Pulmonary artery endothelial cell (primary cell): ENCODE measurements at places on chromosomes 6 and 20. TPM values are rescaled to one million over a fixed set of nuclear protein-coding genes. Genes with fewer than 3 reads are reported as not detected.

Gene PBOV1
- total RNA-seq: not detected in 2 replicates

Gene BFSP1
- total RNA-seq: 2.4 and 2.9 TPM in 2 replicates

Gene SLC16A10
- not detected in 2 replicates for total RNA-seq

Gene TASP1
- total RNA-seq: 8.9 and 9.2 TPM in 2 replicates

DNA sequence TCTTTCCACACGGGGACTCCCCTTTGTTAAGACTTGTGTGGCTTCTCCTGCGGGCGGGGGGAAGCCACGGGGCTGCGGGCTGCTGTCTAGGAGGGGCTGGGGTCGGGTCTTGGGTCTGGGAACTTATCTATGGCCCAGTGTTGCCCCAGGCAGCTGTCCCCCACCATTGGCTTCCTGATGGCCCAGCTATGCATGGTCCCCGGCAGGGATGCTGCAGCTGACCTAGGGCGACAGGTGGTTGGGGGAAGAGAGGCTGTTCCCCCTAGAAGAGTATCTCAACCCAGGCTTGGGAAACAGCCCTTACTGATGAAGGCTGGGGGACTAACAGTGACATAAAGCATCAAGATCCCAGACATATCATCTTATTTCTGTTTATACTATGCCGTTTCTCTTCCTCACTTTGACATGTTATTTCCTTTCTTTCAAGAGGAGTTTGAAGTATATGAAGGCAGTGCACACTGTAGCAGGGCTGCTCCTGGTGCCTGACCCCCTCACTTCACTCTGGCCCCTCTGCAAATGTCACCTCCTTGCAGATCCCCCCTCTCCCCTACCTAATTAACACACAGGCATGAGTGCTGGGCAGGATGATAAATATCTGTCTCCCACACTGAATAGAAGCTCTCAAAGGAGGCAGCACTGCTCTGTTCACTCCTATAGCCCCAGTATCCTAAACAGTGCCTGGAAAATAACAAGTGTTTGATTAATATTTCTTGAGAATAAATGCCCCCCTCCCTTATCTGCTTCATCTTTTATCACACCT lies 87.0 kb downstream of the HIVEP2 start:
- no peak for DNase-seq

DNA sequence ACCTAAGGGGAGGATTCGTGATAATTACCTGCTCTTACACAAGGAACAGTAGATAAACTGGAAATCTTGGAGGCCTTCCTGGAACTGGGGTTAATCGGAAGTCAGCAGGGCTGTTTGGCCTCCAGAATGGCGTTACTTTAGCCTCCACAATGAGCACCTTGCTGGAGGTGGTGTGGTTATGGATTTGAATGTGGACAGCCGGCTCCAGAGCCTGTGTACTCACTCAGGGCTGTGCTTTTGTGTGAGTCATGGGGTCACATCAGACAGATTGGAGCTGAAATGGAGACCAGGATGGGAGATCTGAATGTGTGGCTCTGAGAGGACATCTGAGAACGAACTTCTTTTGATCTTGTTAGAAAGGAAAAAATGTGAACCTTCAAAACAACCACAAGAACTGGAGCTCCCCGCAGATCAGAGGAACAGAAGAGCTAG lies 30.4 kb downstream of the IGF2R start:
- no peak for DNase-seq

GRCh38 chr20:32477594-32478512 lies 107.3 kb downstream of the NOL4L start:
- no peak for DNase-seq

- no peak for DNase-seq
These were observed 73.1 kb downstream of the AGPAT4 start for GRCh38 chr6:161200610-161201370.

DNA sequence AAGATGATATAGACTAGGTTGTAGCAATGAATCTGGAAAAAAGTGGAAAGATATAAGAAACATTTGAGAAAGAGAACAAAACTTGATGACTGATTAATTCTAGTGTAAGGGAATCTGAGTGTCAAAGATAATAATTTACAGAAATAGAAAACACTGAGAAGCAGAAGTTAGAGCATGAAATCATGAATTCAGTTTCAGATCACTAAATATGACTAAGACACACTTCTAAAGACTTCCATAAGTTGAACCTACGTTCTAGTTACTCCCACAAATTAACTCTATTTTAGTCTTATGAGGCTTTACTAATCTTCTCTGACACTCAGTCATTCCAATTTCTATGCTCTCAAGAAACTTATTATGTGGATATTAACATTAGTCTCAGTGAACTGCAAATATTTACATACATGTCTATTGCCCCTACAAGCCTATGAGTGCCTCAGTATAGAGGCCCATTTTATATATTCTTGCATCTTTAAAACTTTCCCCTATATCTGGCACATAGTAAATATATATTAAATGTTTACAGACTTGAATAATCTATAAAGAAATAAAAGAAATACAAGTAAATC lies 30.4 kb downstream of the IBTK start:
- DNase-seq: no peak

DNA sequence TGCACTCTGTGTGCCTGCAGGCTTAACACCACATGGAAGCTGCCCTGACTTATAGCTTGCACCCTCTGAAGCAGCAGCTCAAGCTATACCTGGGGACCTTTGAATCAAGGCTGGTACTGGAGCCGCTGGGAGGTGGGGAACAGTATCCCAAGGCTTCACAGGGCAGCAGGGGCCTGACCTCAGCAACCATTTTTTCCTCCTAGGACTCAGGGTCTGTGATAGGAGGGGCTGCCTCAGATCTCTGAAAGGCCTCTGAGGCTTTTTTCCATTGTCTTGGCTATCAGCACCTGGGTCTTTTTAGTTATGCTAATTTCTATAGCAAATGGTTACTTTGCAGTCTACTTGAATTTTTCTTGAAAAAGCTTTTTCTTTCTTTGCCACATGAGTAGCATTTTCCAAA lies 80.2 kb upstream of the OPRM1 start:
- DNase-seq: no peak
